ENCODE measurements at places on chromosomes 5 and 9. TPM values are rescaled to one million over a fixed set of nuclear protein-coding genes. Genes with fewer than 3 reads are reported as not detected.

MORN5 gene
- total RNA-seq, result not detected

SPEF2 gene
- 8.4 TPM for total RNA-seq

KYAT1 gene
- 13.5 TPM for total RNA-seq

TAF11L10 gene
- total RNA-seq, result not detected

TLR4 gene
- total RNA-seq, result 7.9 TPM

MEIKIN gene
- total RNA-seq, result not detected

ANKRD18A gene
- total RNA-seq, result 0.73 TPM

SAPCD2 gene
- 1.9 TPM for total RNA-seq

TXNDC15 gene
- total RNA-seq, result 106 TPM

TERT gene
- 165 TPM for total RNA-seq

DEPDC1B gene
- total RNA-seq, result 0.99 TPM

ASTN2 gene
- 25.3 TPM for total RNA-seq

C5 gene
- total RNA-seq, result 0.45 TPM

SCGB3A2 gene
- total RNA-seq, result not detected

PCDHB15 gene
- 4.6 TPM for total RNA-seq

CAMK4 gene
- total RNA-seq, result 0.19 TPM

PSMB7 gene
- total RNA-seq, result 263 TPM

SPINK6 gene
- total RNA-seq, result not detected

RAPGEF1 gene
- total RNA-seq, result 274 TPM

SPACA9 gene
- total RNA-seq, result 3.5 TPM

NOXA1 gene
- 1.2 TPM for total RNA-seq

PLAC8L1 gene
- 0.88 TPM for total RNA-seq

FRRS1L gene
- not detected for total RNA-seq

PCDHB2 gene
- 20.3 TPM for total RNA-seq

TAF11L5 gene
- not detected for total RNA-seq

PCDHA9 gene
- 0.03 TPM for total RNA-seq

ADAMTS19 gene
- not detected for total RNA-seq

TCF7 gene
- 0.27 TPM for total RNA-seq

MCC gene
- 12.0 TPM for total RNA-seq

FAM153A gene
- total RNA-seq, result 0.19 TPM

EIF4EBP3 gene
- total RNA-seq, result not detected

GARNL3 gene
- total RNA-seq, result 4.1 TPM

RPP25L gene
- 26.1 TPM for total RNA-seq

C5orf52 gene
- total RNA-seq, result not detected

IFNA13 gene
- total RNA-seq, result not detected

PRR16 gene
- 9.2 TPM for total RNA-seq

CFAP90 gene
- not detected for total RNA-seq

CCNO gene
- 2.3 TPM for total RNA-seq
